Dorsolateral prefrontal cortex (tissue), 122 donors: ENCODE measurements at places on chromosomes 13 and 19.

DNA sequence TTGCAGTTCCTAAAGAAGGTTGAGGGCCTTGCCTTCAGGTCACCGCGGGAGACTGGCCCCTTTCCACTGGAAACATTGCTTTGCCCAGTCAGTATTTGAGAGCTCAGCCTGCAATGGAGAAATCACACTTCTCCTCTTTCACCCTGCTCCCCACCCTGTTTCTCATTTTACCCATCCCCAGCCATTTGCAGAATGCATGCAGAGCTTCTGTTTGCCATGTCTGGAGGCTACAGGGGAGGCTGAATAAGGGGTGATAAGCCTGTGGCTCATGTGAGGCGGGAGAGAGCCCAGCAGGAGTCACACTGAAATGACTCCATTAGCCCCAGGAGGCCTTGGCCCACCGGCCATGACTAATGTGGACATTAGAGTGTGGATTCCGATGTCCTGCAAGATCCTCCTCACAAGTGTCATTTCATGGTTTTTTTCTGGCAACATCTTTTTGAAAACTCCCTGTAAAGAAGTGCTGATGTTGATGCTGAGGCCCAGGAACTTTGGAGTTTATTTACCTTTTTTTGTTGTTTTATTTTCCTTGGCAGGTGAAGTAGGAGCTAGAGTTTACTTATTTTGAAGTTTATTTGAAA, 6.3 kb downstream of the SPINT2 start:
- no peak for DNase-seq

DNA sequence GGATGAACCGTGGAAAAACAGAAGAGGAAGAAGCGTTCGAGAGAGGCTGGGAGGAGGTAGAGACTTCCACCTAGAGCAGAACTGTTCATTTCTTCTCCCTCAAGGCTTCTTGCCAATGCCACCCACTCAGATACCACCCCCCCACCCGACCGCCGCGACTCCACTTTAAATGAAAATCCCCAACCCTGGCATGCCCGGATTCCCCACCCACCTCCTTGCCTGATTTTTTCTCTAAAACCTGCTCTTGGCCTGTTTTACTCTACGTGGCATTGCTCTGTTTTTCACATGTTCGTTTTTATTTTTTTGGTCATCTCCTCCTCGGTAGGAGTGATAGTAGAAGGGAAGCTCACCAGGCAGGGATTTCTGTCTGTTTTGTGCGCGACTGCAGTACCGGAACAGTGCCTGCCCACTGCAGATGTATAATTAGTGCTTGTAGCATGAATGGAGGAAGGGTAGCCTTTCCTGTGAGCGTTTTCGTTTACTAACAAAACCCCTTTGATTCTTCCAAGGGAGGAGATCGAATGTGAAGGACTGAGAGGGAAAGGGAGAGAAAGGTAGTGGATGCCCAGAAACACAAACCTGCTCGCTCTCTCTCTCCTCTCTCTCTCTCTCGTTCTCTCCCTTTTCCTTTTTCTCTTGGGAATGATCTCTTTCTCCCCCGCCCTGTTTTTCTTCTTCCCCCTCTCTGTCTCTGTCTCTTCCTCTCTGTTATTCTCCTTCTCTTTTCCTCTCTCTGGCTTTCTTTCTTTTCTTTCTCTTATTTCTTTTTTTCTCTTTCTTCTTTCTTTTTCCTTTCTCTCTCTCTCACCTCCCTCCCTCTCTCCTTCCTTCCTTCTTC, 2.2 kb downstream of the CD70 start:
- DNase-seq: no peak

DNA sequence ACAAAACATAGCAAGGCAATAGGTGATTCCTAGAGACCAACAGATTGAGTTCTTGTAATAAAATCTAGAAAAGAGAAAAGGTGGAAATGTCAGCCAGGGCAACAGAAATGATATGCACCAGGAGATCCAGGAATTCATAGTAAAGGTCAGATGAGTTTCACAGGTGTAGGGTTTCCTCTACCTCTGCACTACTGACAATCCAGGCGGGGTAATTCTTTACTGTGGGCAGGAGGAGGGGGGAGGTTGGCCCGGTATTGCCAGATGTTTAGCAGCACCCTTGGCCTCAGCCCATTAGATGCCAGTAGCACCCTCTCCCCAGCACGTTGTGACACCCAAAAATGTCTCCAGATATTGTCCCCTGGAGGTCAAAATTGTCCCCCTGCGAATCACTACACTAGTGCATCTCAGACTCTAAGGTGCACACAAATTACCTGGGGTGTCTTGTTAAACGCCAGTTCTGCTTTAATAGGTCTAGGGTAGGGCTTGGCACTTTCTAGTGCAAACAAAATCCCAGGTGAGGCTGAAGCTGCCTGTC, 3.5 kb upstream of the UBAC2 start:
- no peak for DNase-seq

GRCh38 chr13:98189841-98190505, 12.9 kb upstream of the RNF113B start:
- no peak for DNase-seq

DNA sequence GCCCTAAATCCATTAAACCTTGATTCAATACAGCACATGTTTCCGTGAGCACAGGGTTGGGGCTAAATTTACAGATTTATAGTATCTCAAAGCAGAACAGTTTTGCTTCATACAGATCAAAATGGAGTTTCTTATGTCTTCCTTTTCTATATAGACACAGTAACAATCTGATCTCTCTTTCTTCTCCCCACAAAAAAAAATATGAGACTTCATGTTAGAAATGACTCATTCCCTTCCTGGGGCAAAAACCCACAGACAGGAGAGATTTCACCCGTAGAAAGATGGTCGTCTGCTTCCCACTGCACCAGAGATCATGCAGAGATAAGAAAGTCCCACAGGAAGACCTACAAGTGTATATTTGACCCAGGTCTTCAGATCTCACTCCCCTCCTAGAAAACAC, 7.7 kb upstream of the ZNF611 start:
- DNase-seq: no peak
